ENCODE measurements at places on chromosomes 7 and 10.

DNA sequence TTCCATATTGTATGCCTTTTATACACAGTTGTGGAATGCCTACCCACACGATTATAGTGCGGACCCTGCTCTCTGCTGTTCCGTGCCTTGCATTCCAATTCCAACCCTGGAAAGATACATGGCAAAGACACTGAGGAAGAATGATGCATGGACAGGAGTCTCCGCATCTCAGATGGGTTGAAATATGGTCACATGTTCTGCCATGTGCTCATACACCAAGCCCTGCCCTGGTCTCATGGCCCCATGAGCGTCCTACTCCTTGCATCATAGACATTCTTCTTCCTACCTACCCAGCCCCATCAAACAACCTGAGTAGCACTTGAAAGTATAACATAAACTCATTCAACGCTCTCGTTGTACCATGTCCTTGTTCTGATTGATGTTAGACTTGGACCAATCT lies 6.3 kb downstream of the SLC39A12 start:
- DNase-seq = no peak

DNA sequence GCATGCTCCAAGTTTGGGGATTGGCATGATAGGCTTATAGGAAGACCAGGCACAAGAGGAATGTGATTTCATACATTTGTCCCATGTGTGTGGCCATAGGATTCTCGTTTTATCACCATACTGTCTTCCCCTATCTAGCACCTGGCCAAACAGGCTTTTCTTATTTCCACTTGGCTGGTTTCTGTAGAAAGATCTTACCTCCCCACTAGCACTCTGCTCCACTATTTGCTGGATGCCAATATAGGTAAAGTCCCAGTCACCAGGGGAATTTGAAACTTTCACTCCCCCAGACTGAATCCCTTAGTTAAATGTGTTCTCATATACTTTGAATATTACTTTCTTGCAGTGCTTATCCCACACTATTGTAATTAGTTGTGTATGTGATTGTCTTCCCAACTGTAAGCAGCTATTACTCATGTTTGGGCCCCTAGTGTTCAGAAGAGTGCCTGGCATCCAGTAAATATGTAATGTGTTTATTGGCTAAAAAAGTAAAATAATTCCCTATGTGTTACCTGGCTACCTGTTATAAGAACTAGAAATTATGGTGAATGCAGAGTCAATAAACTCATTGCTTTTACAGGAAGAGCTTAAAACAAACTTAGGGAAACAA lies 109.0 kb downstream of the LRMDA start:
- DNase-seq = no peak

- DNase-seq = no peak
Measured at GRCh38 chr7:121447911-121448300, 51.8 kb upstream of the FAM3C start.

DNA sequence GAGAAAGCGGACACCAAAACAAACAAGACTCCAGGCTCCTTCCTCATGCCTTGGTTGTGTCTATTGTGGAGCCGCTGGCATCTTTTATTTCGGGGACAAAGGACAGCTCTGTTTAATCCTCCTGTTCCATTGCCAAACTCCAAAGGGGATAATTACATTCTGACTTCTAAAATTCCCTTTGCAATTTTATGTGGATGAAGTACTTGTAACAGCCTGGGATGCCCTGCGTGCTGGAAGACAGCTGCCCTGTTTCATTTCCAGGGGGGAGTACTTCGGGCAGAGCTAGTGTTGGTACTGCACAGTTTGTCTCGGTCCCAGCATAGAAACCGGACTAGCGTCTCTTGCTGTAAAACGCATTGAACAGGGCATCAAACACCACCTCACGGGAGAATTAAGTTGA lies 90.9 kb downstream of the BAMBI start:
- no peak for DNase-seq

GRCh38 chr10:81019029-81019890 lies 481.6 kb downstream of the SH2D4B start:
- DNase-seq = peak; percentile 43
